ENCODE measurements at places on chromosomes 2 and 18.

DNA sequence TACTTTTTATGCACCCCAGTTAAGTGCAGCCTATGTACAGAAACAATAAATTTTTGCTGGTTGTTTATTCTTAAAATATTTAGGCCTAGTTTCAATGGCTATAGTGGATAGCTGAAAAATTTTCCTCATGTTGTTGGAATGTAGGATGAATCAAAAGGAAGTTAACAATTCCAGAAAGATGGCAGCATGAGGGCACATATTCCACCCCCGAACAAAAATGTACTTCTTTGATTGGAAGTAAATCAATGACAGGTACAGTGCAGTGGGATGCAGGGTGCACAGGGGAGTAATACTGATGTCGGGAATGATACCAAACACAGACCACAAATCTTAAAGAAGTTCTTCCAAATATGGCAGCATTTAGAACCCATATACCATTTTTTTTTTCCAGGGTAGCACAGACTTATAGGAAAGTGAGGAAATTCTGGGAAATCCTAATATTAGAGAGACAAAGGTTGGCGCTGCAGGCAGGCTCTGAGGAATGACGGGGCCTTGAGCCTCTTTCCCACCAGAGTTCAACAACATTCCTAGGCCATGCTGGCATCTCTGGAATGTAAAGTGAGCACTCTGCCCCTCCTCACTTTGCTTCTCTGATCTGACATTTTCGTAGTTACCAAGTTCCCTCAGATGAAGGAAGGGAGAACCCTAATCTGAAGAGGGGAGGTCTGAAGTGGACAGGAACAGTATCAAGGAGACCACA is 36.6 kb upstream of the IKZF2 start:
- peak; percentile 85 for DNase-seq

DNA sequence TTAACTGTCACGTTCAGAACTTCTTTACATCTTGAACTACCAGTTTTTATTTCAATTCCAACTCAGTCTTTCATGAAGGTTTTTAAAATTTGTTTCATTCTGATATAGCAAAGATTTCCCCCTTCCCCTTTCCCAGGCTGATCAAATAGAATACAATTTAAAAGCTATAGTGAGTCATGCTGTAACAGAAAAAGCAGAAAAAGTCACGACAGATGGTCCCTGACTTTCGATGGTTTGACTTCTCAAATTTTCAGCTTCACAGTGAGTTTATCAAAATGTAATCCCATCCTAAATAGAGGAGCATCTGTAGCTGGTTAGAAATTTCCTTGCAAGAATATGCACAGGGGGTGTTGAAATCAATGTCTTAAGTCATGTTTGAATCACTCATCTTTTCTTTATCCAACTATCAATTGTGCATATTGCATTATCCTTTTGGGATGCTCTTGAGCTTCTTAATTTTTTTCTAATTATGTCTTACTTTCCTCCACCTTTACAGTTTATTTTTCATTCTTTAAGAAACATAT is 500.3 kb downstream of the LRP1B start:
- DNase-seq = no peak

DNA sequence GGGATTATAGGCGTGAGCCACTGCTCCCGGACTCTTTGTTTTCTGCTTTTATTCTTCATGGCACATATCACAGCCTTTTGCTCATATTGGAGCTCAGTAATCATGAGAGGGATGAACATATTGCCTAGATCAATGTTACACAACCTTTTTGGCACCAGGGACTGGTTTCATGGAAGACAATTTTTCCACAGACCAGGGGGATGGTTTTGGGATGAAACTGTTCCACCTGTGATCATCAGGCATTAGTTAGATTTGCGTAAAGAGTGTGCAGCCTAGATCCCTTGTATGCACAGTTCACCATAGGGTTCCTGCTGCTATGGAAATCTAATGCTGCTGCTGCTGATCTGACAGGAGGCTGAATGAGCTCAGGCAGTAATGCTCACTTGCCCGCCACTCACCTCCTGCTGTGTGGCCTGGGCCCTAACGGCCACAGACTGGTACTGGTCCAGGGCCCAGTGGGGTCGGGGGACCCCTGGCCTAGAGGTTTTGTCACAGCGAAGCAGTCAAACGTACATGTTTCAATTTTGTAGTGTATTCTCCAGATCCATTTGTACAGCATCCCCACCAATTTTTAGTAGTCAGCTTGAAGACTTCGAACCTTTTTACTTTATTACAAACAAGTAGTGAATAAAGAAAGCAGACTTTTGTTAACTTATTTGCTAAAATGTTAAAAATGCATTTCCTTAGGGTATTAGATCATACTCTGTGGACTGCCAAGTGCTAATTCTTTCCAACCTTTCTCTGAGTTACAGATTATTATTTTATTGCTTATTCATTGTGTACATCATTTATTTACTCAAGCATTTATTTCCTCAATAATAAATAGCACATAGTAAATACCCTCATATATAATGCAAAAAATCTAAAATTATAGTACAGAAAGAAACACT is 6.2 kb downstream of the DAW1 start:
- DNase-seq = no peak

DNA sequence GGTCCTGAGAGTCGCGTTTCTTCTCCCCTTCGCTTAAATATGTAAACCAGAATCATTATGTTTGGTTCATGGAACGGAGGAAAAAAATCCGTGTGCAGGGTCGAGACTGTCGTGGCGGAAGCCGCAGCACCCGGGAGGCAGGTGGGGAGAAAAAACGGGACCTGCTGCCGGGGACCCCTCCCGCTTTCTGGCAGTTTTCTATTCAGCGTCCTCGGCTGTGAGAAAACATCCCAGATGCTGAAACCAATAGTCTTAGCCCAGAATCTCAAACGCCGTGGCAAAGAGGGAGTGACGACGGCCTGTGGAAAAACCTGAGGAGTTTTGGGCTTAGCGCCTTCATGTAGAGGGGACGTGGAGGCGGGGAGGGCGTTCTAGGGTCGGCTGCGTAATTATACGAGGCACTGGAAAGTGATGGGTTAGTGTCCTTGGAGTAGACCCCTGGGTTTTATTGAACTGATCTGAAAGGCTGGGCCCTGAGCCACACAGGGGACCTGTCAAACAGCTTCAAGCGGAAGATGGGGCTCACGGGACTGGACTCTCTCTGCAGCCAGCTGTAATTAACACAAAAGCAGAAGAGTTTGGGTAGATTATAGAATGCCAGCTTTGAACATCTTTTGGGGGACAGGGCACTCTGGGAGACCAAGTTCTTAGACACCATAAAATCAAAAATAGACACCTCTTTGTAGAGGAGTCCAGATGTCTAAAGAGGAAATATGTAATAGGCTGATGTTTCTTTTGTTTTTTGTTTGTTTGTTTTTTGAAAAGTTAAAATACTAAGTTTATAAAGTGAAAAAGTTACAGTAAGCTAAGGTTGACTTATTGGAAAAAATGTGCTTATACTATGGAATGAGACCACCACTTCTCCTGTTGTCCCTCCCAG is 834 bp upstream of the BUB1 start:
- peak; percentile 15 for DNase-seq

DNA sequence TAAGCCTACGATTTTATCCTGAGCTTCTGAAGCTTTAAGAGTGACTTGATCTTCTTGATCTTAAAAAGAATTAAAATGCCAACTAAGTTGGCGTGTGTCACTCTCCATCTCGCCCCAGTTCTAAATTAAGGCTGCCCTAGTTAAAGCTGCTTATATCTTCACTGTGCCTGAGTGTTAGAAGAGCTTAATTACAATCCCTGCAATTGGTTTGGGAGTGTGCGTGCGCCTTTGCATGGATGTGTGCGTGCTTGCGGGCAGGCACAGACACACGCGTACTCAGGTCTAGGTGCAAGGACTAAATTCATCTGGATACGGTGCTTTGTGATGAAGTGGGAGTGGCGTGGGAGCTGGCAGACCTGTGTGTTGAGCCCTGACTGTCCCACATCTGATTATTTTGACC is 201.5 kb downstream of the FAM210A start:
- DNase-seq = no peak

DNA sequence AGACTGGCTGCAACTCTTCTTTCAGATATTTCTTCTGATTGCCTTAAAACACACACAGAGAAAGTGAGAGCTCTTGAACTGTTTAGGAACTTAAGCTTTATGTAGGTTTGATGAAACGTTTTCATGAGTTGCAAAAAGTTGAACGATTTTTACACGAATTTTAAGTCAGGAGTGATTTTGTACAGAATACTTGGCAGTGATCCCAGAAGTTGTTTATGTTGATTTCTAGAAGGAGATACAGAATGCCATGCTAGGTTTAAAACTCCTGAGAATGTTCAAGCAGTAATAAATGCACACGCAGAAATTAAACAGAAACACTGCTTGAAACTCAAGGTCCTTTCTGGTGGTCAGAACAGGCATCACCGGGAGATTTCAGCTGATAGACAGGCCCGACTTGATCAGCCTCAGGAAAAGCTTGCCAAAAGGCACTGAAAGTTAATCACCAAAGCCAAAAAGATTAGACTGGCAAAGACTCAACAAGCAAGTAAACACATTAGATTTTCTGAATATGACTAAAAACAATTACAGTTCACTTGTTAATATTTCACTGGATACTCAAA is 123.1 kb downstream of the SOCS6 start:
- DNase-seq = no peak

- DNase-seq = peak; percentile 31
These were observed 94.6 kb upstream of the CHAC2 start for GRCh38 chr2:53672881-53673522.

DNA sequence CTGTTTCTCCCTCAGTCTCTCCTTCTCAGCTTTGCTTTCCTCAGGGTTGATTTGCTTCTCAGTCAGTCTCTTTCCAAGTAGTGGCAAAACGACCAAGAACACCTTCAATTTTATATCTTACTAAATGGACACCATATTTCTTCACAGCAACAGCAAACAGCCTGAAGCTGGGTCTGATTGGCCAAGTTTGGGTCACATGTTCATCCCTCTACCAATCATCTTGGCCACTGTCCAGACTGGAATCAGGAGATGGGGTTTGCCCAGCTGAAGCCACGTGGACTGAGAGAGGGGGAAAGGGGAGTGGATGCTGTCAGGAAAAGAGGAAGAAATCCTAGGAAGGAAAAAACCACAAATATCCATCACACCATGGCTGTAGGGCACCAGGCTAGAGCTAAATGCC is 42.0 kb upstream of the ACMSD start:
- no peak for DNase-seq

- DNase-seq = no peak
These were observed 65.5 kb downstream of the PARD6G start for GRCh38 chr18:80181642-80182461.

GRCh38 chr2:85326406-85327159 is 1.2 kb downstream of the TGOLN2 start:
- no peak for DNase-seq

DNA sequence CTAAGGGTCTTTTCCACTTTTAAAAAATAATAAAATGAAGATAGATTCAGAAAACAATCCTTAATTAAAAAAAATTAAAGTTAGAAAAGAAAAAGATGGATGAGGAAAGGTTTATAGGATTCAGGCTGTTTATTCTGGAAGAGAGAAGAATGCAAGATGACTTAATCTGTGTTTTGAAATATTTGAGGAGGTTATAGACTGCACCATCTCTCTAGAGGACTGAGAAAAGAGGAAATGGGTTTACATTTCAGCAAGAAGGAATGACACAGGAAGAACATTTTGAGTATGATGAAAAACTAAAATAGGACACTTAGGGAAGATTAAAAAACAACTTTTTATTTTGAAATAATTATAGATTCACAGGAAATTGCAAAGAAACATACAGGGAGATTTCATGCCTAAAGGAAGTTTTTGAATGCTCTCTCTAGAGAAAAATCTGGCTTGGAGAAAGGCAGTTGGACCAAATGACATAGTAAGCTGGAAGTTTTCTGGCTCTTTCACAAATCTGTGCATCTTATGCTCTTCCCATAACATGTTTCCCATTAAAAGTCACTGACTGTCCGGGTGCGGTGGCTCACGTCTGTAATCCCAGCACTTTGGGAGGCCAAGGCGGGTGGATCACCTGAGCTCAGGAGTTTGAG is 75.0 kb downstream of the CERS6 start:
- peak; percentile 53 for DNase-seq

All from fibroblast of skin of abdomen (primary cell).